Fibroblast of the aortic adventitia (primary cell): ENCODE measurements at places on chromosomes 13 and 19. TPM values are rescaled to one million over a fixed set of nuclear protein-coding genes. Genes with fewer than 3 reads are reported as not detected.

FAM83E gene
- 0.18 TPM in 1 of 2 replicates, not detected in the other for total RNA-seq

VSTM1 gene
- not detected in 2 replicates for total RNA-seq

CPT1C gene
- 23.4 and 39.4 TPM in 2 replicates for total RNA-seq

ZNF468 gene
- 8.5 and 15.9 TPM in 2 replicates for total RNA-seq

CAMSAP3 gene
- total RNA-seq, result not detected in 2 replicates

SERP2 gene
- total RNA-seq, result 9.5 and 9.9 TPM in 2 replicates

RFPL4AL1 gene
- total RNA-seq, result not detected in 2 replicates

B3GNT3 gene
- not detected in 2 replicates for total RNA-seq

TMEM145 gene
- total RNA-seq, result not detected in 2 replicates

ANGPTL4 gene
- 4.4 and 22.8 TPM in 2 replicates for total RNA-seq

ZNF610 gene
- total RNA-seq, result 1.7 and 2.3 TPM in 2 replicates

ZNF701 gene
- 8.4 and 12.6 TPM in 2 replicates for total RNA-seq
